ENCODE measurements at places on chromosomes 6 and 20. TPM values are rescaled to one million over a fixed set of nuclear protein-coding genes. Genes with fewer than 3 reads are reported as not detected.

The TRIM10 gene
- total RNA-seq: not detected

The BMP5 gene
- total RNA-seq: 0.18 TPM

The XKR7 gene
- total RNA-seq: 0.23 TPM

The FLRT3 gene
- 6.3 TPM for total RNA-seq

The BCAS1 gene
- total RNA-seq: 0.05 TPM

The DSP gene
- total RNA-seq: 109 TPM

The NRN1 gene
- total RNA-seq: 39.6 TPM

The SEMG1 gene
- not detected for total RNA-seq

The TRPC4AP gene
- 109 TPM for total RNA-seq

The TRIM40 gene
- not detected for total RNA-seq

The SSTR4 gene
- total RNA-seq: not detected

The C6orf118 gene
- total RNA-seq: not detected

The POLR1H gene
- 39.0 TPM for total RNA-seq

The EYA4 gene
- 8.1 TPM for total RNA-seq

The TNNC2 gene
- total RNA-seq: not detected

The ZSCAN31 gene
- total RNA-seq: 3.7 TPM

The RNF182 gene
- total RNA-seq: 2.7 TPM

The ROMO1 gene
- 159 TPM for total RNA-seq

The YWHAB gene
- total RNA-seq: 183 TPM

The C6orf141 gene
- total RNA-seq: 0.77 TPM

The BPI gene
- total RNA-seq: not detected

The GSTA2 gene
- not detected for total RNA-seq

The ANKRD66 gene
- not detected for total RNA-seq

The HLA-DQA1 gene
- total RNA-seq: not detected

The SUMO4 gene
- total RNA-seq: 4.8 TPM

The CEP162 gene
- total RNA-seq: 14.3 TPM

The SS18L1 gene
- 17.5 TPM for total RNA-seq

The GRM1 gene
- 0.23 TPM for total RNA-seq

The CD40 gene
- 69.4 TPM for total RNA-seq

The SLC22A2 gene
- total RNA-seq: not detected

The OR14J1 gene
- total RNA-seq: 0.10 TPM

The SCGN gene
- 0.85 TPM for total RNA-seq

Data from endothelial cell (in vitro differentiated cells).